Right lung (tissue), 10 donors: ENCODE measurements at places on chromosomes 5 and 9. TPM values are rescaled to one million over a fixed set of nuclear protein-coding genes. Genes with fewer than 3 reads are reported as not detected.

Gene DNAH5
- polyA plus RNA-seq, result 0.90 TPM

Gene CDX1
- polyA plus RNA-seq, result 0.13 TPM

Gene TEX48
- polyA plus RNA-seq, result not detected

Gene CCDC127
- 16.1 TPM for polyA plus RNA-seq

Gene NKD2
- 6.1 TPM for polyA plus RNA-seq
